ENCODE measurements at places on chromosomes 4 and X.

DNA sequence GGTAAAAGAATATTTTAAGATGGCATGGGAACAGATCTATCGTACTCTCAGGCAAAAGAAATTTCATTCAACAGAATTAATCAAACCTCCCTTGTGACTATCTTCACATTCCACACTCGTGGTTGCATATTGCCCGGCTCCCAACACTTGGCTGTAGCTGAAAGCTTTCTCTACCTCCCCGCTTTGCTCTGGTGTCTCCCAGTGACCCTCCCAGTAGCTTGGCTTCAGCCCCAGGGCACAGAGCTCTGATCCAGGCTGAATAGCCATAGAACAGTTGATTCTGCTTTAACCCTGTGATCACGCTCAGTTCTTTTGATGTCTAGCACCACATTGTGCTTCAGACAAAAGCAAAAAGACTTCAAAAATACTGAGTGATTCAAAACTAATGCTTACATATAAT, 24.6 kb downstream of the SLC7A11 start:
- no peak for DNase-seq

DNA sequence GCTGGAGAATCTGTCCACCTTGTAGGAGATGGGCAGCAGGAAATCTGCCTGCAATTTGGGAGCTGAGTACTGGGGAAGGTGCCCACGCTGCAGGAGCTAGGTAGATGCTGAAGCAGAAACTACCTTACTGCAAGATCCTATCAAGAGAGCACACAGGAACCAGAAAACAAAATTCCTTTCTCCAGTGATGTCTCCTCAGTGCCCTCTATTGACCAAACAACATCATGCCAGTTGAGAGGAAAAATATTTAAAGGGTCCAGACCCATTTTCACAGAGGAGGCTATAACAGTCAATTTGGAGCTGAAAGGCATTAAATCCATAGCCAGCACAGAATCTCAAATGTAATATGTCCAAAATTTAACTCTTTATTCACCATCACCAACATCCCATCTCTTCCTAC, 406.8 kb downstream of the SLITRK2 start:
- DNase-seq = no peak

DNA sequence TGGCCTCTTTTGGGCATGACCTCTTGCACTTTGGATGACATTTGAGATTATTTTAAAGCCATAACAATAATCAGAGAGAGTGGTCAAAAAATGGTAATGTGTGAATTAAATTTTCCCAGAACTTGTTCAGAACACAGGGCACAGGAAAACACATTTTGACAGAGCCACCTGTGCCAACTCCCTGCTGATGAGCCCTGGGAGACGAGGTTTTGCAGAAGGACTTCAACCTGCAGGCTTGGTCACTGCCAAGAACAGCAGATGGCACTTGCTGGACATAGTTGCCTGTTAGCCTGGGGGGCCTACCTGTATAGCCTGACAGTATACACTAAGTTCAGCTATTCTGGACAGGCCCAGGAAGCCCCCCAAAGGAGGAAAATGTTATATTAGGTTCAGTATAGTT, 277.8 kb upstream of the EMCN start:
- no peak for DNase-seq

- no peak for DNase-seq
Measured at GRCh38 chrX:7055386-7056137, 92.0 kb upstream of the STS start.

GRCh38 chr4:70734168-70734954, 12.6 kb downstream of the RUFY3 start:
- no peak for DNase-seq

DNA sequence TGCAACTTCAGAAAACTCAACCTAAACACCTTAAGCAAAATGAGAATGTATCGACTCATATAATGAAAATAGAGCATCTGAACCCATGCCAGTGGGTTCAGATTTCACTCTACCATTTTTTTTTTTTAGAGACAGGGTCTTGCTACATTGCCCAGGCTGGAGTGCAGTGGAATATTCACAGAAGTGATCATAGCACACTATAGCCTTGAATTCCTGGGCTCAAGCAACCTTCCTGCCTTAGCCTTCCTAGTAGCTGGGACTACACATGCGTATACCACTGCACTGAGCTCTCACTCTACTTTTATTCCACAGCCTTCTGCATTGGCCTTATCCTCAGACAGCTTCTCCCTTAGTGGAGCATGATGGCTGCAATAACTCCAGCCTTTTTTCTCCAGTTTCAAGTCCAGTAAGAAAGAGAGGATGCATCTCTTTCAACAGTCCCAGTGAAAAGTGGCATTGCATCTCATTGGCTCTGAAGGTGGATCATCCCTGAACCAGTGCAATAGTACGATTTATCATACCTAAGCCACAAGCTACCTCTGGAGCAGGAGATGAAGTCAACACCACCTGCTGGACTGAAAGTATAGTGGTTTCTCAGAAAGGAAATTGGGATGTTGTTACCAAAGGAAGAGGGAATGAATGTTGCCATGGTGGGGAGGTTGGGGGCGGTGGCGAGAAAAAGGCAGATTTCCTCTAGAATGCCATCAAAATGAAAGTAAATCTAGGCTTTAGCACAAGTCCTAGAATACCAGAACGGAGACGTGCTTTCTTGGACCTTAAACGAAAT, 2.0 kb upstream of the SOD3 start:
- no peak for DNase-seq

DNA sequence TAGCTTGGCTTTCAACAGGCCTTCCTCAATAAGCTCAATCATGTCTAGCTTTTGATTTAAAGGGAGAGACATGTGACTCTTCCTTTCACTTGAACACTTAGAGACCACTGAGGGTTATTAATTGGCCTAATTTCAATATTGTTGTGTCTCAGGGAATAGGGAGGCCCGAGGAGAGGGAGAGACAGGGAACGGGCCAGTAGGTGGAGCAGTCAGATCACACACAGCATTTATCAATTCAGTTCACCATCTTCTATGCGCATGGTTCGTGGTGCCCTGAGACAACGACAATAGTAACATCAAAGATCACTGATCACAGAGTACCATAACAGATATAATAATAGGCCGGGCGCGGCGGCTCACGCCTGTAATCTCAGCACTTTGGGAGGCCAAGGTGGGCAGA, 17.8 kb downstream of the ZNF81 start:
- no peak for DNase-seq

GRCh38 chrX:40267334-40268187, 169.8 kb upstream of the BCOR start:
- no peak for DNase-seq

DNA sequence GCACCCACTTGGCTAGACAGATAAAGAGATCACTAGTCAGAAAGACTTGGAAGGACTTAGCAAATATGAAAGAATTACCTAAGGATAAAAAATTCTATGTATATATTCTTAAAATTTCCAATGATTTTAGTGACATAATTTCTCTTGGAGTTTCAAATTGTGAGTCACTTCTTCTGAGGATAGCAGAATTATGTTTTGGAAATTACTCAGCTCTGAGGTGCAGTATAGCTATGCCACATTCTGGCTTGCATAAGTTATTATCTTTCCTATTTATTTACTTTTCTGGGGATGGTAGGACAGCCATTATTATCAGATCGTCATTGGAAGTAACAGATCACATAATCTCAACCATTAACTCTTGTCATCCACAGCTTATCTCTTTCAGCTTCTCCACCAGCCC, 853.5 kb downstream of the TRIML1 start:
- DNase-seq = no peak

GRCh38 chr4:7694324-7694723, 245.3 kb downstream of the AFAP1 start:
- DNase-seq = no peak

Measured in upper lobe of left lung (tissue), 6 donors.